ENCODE measurements at places on chromosomes 2 and 18.
A peak's percentile ranks its signal among the peaks of the same experiment; 100 is the strongest.

- no peak for DNase-seq
Measured at GRCh38 chr2:156896294-156896693, 361.2 kb upstream of the GALNT5 start.

GRCh38 chr2:1708476-1709334 is 35.6 kb downstream of the PXDN start:
- DNase-seq = no peak

DNA sequence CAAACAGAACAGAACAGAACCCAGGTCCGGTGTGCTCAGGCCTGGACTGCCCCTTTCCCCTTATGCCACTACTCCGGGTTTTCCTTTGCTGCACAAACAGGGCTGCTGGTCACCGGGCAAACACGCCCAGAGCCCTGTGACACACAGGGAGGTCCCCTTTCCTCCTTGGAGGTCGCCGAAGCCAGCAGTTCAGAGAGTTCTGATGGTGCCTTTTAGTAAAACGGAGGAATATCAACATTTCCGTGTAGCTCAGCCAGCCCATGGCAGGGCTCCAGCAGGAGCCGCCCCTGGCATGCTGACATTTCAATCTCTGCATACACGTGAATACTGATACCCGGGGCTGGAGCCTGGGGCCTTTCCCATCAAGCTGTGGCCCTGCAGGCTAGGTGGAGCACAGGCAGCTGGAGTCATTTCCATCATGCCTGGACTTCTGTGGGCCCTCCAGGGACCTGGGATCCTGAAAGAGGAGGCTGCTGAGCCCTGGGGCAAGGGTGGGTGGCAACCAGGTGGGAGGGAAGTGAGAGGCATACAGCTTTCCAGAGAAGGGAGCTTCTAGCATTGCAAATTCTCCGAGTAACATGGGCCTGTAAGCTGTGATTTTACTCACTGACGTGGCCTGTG is 91.4 kb upstream of the PXDN start:
- DNase-seq = no peak

DNA sequence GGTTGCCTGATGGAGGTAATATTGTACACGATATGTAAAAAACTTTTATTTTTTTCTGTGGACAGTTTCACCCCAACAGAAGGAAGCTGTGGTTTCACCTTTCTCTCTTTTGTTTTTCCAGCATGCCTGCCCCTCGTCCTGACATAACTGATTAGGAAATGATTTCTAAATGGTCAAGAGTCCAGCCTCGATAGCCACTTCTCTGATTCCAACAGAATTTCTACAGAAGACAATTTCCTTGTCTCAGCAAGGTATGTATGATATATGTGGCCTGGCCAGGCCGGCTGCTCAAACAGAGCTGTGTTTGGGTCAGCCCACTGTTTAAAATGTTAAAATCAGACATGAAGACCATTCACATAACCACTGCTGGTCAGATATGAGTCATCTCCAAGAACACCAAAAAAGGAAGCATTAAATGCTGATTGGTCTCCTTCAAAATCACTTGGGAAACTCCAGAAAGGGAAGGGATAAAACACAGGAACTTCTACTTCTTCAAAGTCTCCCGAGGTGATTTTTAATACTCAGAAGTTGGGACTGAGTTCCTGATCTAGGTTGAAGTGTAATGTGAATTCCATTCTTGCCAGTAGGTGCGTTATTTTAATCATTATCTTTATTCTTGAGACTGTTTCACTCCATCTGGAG is 22.3 kb downstream of the ATP8B1 start:
- DNase-seq = no peak

- DNase-seq = no peak
Measured at GRCh38 chr18:21177822-21178221, 64.2 kb upstream of the GREB1L start.

GRCh38 chr2:199570934-199571333 is 113.2 kb upstream of the SATB2 start:
- DNase-seq = no peak

- DNase-seq = no peak
Measured at GRCh38 chr2:20634507-20635112, 16.3 kb downstream of the HS1BP3 start.

GRCh38 chr2:201404699-201405280 is 46.5 kb downstream of the TRAK2 start:
- no peak for DNase-seq

GRCh38 chr2:673615-674320 is 3.4 kb downstream of the TMEM18 start:
- DNase-seq = no peak

DNA sequence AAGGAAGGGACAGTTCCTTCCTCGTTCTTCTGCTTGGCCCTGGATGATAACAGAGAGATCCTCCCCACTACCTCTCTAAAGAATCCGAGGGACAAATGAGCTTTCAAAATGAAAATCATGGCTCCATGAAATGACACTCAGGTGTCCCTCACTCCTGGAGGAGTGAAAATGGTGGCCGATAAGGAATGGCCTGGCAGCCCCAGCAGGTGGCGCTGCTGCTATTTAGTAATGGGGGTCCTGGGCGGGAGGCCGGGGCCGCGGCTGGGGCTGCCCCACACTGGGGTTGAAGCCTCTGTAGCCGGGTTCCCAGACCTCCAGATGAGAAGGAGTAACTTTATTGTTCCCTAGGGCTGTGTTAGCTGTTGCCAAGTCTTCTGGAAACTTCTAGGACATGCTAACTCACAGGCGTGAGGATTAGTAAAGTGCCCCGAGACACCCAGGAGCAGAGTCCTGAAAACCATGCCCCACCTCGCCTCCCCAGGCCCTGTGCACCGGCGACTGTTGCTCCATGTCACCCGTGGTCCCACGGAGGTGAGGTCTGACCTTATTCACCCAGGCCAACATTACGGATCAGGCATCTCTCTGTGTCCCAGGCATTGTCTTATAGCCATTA is 138.0 kb downstream of the CTIF start:
- DNase-seq = peak; percentile 59

GRCh38 chr2:153668923-153669322 is 190.4 kb upstream of the RPRM start:
- no peak for DNase-seq

DNA sequence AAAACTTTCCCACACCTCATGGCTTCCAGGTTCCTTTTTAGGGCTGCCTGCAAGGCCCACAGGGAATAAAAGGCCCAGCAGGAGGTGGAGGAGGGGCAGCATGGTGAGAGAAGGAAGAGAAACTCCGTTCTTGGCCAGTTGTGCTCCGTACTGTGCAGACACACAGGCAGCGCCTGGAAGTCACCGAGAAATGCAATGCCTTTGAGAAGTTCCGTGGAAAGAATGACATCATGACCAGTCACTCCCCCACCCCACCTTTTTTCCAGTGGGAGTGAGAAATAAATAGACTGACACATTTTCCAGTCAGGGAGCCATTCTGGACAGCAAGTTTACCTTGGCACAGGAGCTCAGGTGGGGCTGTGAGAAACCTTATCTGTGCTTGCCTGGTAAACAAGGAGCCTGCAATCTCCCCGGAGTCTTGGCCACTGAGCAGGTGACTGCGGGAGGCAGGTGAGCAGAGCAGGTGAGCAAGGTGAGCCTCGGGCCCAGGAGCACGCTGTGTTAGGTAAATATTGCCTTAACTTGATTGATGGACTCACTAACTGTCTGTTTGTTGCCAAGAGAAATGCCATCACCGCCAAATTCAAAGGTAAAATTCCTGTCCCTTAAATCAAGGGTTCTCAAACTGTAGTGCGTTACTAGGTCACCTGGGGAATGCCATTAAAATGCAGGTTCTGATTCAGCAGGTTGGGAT is 13.5 kb upstream of the LBH start:
- DNase-seq = no peak

DNA sequence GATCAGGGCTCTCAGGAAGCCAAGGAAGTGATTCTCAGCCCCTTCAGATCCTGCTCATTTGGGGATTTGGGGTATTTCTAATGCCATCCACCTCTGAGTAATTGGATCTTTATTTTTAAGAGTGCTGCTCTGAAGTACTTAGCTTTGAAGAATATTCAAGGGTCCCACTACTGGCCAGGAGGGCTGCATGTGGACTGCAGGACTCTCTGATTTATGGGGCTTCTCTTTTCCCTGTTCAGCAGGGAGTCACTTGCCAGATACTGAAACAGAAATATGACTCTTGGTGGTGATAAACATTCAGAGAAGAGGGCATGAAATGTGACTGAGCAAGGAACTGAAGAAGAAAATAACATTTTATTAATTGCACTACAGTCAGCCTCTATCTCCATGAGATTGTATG is 138.5 kb downstream of the MTX2 start:
- no peak for DNase-seq

GRCh38 chr2:8520791-8521344 is 161.0 kb upstream of the ID2 start:
- no peak for DNase-seq

DNA sequence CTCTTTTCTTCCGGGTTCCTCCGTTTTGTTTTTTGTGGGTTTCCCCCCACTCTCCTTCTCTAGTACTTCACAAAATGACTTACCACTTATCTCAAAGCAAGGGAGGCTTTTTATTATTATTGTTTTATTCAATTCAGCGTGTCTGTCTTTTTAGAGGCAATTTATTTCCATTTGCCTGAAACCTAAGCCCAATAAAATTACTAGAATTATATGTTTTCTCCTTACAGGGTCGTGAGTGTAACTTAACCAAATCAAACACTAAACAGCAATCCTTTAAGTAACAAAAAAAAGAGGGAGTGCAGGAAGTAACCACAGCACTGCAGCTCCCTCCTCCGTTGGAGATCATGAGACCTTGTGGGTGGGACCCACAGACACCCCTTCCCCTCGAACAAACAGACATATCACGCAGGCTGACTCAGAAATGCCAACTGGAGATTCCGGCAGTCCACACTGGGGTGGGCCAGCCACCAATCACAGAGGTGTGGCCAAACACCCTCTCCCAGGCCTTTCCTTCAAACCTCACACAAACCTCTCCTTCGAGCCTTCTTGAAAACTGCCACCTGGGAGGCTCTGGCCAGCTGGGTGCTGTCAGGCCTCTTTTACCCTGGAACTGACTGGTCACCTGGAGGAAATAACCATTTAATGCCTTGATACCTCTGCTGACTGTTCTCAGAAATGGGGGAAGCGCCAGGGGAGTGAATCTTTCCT is 207.1 kb upstream of the SMAD2 start:
- DNase-seq = no peak

DNA sequence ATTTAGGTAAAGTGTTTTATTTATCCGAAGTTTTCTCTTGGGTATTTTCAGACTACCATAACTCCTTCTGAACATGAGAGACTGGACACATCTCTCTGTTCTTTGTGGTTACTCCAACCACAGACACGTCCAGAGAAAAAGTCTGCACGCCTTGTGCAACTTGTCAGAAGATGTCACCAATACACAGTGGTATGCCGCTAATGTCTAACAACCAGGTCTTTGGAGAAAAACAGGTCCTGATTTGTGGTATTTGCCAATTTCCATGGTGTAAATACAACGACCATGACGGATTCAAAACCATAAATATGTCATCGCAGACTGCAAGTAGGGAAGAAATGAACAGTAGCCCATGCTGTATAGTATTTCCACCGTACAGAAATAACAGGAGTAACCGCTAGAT is 620.6 kb upstream of the ID2 start:
- DNase-seq = no peak

- DNase-seq = peak; percentile 58
Measured at GRCh38 chr2:75627902-75628504, 18.6 kb upstream of the MRPL19 start.

DNA sequence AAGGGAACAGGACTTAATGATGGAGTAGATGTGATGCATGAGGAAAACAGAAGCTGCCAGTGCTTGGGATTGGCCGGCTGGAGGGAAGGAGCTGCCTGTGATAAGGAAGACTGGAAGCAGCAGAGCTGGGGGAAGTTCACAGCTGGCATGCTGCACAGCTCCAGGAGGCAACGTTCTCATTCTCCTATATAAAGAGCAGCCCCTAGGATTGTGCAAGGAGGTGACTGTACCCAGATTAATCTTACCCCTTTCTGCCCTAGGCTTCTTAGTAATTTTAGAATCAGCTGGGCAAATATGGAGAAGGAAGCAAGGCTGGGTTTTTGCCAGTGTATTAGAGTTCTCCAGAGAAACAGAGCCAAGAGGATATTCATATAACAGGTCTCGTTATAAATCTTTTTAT is 155.8 kb downstream of the ALPK2 start:
- DNase-seq = no peak

GRCh38 chr2:218375212-218375611 is 6.9 kb upstream of the SLC11A1 start:
- DNase-seq = no peak

DNA sequence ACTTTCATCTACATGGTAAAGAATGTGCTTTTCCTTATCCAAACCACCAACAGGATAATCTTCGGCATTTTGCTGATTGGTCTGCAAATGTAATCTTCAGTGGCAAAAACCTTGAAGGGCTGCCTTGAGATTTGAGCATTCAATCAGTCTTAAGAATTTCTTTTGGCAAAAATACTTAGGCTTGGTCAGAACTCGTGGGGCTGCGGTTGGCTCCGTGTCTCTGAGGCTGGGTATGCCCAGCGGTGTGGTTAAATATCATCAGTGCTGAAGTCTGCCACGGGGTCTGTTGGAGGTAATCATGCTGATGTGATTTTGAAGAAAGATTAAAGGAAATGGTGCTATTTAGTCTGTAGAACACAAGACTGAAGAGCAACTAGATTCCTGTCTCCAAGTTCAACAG is 262.6 kb downstream of the EN1 start:
- DNase-seq = no peak

All from activated CD4-positive, alpha-beta T cell treated with anti-CD3 and anti-CD28 coated beads for 4 hours (primary cell).